ENCODE measurements at places on chromosomes 5 and 9.

GRCh38 chr5:158590746-158591300 is 508.9 kb downstream of the EBF1 start:
- DNase-seq = no peak

GRCh38 chr5:123965626-123966025 is 453.6 kb downstream of the CSNK1G3 start:
- no peak for DNase-seq

GRCh38 chr9:115717298-115717697 is 436.3 kb upstream of the PAPPA start:
- DNase-seq = no peak

DNA sequence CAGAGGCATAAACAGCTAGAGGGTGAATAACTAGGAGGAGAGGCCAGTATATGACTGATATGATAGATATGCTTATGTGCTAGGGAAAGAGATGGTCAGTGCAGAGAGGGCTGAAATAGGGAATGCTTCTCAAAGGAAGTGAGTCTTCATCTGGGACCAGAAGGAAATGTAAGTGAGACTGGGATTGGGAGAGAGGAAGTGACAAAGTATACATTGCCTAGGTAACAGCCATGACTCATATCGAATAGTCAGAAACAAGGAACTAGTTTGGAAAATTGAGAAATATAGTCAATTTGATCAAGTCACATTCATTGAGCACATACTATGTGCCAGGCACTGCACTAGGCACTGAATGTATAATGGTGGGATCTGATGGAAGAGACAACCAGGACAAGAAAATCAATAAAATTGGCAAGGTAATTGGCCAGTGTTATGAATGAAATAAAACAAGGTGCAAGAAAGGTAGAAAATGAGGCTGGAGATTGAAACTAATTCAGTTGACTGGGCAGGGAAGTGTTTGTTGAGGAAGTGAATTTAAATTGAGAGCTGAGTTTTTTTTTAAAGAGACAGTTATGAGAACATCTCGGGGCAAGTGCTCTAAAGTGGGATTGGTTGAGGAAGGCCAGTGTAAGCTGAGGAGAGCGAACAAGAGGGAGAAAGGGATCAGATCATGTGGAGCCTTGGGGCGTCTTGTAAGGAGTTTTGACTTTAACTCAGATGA is 4.3 kb downstream of the ERAP2 start:
- no peak for DNase-seq

Data from CD8-positive, alpha-beta T cell (primary cell).